Mucosa of gallbladder (tissue), 1 donor: ENCODE measurements at places on chromosomes 5 and 9.
A peak's percentile ranks its signal among the peaks of the same experiment; 100 is the strongest.

DNA sequence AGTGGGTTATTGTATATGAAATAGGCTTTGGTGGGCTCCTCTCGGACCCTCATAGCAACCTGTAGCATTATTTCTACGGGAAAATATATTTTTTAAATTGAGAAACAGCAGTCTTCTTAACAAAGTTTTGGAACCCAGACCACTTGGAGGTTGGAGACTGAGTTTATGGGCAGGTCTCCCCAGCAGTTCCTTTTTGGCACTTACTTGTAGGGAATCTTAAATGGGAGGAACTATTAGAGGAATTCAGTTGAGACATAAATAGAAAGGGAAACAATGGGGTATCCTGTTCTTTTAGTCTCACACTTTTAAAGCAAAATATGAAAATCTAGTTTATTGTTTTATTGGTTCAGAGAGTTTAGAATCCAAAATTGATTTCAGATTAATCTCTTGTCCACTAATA is 111.5 kb downstream of the TRIO start:
- DNase-seq, result no peak

DNA sequence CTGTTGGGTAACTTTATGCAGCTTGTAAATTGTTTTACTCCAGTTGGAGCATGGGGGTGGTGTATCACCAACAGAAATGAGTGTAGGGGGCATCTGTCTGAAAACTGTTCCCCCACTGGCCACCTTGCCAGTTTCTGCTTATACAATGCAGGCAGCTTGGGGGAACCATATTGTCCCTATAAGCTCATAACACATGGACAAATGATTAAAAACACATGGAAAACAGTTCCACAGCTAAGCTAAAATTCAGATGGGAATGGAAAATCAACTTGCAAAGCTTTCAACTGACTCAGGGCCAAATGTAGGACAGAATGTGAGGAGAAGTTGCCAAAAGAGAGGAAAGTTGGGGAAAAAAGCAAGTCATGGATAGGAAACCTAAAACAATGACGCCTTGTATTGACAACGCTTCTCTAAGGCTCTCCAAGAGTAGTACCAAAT is 7.9 kb upstream of the CER1 start:
- no peak for DNase-seq

DNA sequence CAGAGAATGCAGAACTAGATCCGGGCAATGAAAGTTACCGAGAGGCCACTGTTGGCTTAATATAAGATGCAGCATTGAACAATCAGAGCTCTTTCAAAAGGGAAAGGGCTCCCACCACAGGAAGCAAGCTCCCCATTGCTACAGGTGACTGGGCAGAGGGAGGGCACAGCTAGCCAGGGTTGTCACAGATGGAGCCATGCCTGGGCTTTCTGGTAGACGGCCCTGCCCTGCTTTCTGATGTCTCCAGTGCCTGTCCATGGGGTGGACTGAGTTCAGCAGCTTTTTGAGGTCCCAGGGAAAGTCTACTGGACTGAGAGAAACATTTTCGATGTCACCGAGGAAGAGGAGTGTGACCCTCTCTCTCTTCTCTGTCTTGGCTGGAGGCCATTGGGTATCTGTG is 14.1 kb downstream of the RGS3 start:
- no peak for DNase-seq

DNA sequence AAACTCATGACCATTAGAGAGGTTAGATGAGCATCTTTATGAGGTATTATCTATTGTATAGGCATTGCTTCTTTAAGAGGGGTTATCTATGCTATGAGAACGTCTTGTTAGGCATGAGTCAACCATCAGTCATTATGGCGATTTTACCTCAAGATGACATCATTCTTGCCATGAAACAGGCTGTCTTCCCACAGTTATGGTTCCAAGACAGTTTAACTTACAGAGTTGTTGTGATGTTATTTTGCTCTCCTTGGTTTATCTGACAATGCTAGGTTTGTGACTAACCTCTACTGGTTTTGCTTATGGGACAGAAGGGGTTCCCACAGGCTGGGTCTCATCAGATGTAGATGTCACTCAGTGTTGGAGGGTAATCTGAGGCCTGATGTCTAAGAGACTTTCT is 1864.7 kb upstream of the ACO1 start:
- no peak for DNase-seq

GRCh38 chr9:135253305-135254004 is 166.0 kb downstream of the OLFM1 start:
- DNase-seq, result peak; percentile 46

GRCh38 chr5:151108566-151108965 is 27.7 kb upstream of the TNIP1 start:
- DNase-seq, result no peak

- no peak for DNase-seq
Observed at GRCh38 chr9:123637945-123638634, 282.1 kb downstream of the CRB2 start.

DNA sequence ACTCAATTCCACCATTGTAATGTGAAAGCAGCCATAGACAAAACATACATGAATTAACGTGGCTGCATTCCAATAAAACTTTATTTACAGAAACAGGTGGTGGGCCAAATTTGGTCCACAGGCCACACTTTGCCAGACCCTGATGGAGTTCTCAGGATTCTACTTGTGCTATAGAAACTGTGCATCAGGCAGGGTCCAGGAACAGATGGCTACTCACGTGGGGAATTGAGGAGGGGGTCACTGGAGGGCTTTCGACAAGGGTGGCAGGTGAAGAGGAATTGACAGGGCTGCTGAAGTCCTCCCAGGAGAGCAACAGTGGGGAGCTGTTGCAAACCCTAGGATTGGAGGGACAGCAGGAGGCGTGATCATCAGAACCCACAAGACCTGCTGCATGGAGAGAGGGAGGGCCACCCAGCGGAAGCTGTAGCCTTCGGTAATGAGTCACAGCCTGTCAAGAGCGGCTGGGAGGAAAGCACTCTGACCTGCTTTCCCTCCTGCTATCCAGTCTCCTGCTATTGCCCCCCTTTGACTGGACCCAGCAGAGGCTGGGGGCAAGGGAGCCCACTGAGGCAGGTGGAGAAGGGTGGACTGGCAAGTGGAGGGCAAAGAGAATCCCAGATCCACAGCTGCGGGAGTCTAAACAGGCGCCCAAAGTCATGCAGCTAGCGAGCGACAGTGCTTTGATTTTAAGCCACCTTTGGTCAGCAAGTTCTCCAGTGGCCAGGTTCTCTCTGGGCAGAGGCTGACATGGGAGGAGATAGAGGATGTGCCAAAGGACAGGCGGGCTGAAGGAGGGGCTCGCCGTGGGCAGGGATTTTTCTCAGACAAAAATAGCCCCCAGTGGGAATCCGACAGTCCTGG is 138.3 kb upstream of the SMIM23 start:
- no peak for DNase-seq

DNA sequence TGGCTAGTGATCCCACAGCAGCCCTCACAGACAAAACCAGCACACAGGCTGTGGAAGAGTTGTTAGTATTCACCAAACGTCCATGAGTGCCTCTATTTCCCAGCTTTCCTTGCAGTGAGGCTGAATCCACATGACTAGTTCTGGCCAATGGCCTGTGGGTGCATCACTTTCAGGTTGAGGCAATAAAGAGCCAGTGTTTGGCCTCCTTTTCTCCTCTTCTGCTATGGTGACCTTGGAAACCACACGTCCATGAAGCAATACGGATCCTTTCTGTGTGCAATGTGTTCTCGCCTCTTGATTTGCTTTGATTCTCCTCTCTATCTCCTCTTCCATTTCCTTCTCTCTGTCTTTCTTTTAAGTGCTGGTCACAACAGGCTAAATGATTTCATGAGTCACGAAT is 23.4 kb upstream of the CLK4 start:
- DNase-seq, result no peak

GRCh38 chr9:1658661-1659362 is 356.3 kb upstream of the SMARCA2 start:
- DNase-seq, result no peak

- DNase-seq, result no peak
Observed at GRCh38 chr9:76136986-76137385, 246.5 kb downstream of the PCSK5 start.

GRCh38 chr9:105369911-105370310 is 77.9 kb upstream of the FSD1L start:
- no peak for DNase-seq

- no peak for DNase-seq
Observed at GRCh38 chr9:135209852-135210251, 122.4 kb downstream of the OLFM1 start.
